ENCODE measurements at places on chromosomes 3 and 15. TPM values are rescaled to one million over a fixed set of nuclear protein-coding genes. Genes with fewer than 3 reads are reported as not detected.

DNA sequence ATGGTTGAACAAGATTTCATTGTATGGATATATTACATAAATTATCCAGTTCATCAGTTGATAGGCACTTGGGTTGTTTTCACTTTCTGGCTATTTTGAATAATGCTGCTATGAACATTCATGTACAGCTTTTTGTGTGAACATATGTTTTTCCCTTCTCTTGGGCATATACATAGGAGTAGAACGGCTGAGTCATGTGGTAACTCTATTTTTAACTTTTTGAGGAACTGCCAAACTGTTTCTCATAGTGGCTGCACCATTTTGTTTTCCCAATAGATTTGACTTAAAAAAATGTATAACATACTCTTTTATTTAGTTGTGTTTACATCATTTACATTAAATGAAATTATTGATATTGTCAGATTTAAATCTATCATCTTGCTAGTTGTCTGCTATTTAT lies 28.8 kb upstream of the RFX7 start:
- DNase-seq, result no peak

- DNase-seq, result no peak
These were observed 100.7 kb downstream of the CACNA2D3 start for GRCh38 chr3:54223063-54223462.

DNA sequence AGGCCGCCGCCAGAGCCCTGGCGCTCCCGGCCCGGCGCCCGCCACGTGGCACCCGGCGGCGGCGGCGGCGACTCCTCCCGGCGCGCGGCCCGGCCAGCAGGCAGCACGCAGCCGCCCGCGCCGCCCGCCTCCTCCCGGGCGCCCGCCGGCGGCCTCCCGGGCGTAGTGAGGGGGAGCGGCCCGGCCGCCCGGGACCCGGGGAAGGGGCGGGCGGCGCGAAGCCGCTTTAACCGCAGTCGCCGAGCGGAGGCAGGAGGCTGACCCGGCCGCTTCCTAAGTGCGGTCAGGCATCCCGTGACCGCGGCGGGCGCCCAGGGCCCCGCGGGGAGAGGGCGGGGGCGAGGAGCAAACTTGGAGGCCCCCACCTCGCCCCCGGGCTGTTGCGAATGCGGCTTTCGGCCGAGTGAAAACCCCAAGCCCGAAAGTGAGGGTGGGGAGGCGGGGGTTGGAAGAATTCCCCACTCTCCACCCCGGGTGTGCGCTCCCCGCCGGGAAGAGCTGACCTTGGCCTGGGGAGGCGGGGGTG lies 1.7 kb upstream of the HES1 start:
- DNase-seq, result no peak

DNA sequence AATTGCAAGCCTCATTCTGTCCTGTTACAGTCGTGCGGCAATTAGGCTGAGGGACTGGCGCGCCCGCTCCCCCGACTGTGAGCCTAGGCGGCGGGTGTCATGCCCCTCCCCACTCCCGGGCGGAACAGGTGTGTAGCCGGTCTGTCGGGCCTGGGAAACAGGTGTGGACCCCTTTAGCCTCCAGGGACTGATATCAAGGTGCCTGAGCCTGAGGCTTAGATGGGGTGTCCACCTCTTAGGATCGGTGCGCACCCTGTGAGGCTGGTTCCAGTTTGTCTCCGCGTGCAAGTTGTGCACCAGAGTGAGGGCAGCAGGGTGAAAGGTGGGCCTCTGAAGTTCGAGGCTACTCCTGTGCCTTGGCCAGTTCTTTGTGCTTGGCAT lies 686 bp downstream of the VPS8 start:
- DNase-seq, result no peak

- DNase-seq, result peak; percentile 73
These were observed 27.0 kb downstream of the ALDH1A2 start for GRCh38 chr15:58038426-58039078.

MOBP gene
- total RNA-seq, result not detected

ITGA11 gene
- 6.0 TPM for total RNA-seq

UCN2 gene
- total RNA-seq, result not detected

PRICKLE2 gene
- 2.8 TPM for total RNA-seq

Data from dermis microvascular lymphatic vessel endothelial cell (primary cell).